ENCODE measurements at places on chromosomes 16 and 17.

- H3K36me3 ChIP-seq, result no peaks in the 10 kb centered on the region
- no peak overlapping the region for H3K27ac ChIP-seq
- H3K4me1 ChIP-seq, result no peaks in the 10 kb centered on the region
- DNase-seq, result no peak
- no peaks in the 10 kb centered on the region for H3K27me3 ChIP-seq
Observed at GRCh38 chr16:88608076-88608475, 30.3 kb upstream of the IL17C start.

- H3K27ac ChIP-seq, result no peak overlapping the region
- no peaks in the 10 kb centered on the region for H3K27me3 ChIP-seq
- H3K36me3 ChIP-seq, result no peaks in the 10 kb centered on the region
- DNase-seq, result no peak
- H3K4me3 ChIP-seq, result no peak overlapping the region
Observed at GRCh38 chr16:70746040-70746707, 54.8 kb downstream of the VAC14 start.

- DNase-seq, result no peak
- H3K36me3 ChIP-seq, result no peaks in the 10 kb centered on the region
- no peak overlapping the region for H3K27ac ChIP-seq
- H3K4me3 ChIP-seq, result no peak overlapping the region
Observed at GRCh38 chr16:30491744-30492308, 19.3 kb downstream of the ITGAL start.

DNA sequence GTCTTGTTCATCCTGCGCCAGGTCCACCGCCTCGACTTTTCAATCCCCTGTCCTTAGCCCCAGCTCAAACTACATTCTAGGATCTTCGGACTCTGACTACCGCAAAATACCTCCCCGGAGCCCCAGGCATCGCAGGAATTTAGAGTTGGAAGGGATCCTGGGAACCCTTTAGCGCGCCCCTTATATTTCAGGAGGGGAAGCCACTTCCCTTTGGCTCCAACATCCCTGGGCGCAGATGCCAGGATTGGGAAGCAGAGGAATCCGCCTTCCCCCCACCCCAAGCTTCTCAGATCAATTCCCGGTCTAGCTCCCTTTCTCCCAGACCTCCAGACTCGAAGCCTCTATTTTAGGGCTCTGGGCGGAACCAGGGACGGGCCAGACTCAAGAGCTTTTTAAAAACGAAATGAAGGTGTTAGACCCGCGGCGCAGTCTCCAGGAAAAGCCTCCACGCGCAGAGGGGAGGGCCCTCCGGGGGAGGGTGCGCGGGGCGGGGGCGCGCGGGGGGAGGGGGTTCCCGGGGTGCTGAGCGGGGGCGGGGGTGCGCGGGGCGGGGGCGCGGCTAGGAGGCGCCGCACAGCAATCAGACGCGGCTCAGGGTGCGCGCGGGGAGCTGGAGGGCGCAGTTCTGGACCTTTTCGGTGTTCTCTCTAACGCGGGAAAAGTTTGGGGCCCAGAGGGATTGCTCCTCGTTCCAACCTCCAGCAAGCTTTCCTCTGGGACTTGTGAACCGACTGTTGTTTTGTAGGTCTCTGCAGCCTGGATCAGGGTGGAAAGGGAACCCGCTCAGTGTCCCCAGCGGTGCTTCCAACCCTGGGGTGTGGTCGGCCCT lies 1.6 kb downstream of the AHSP start:
- H3K27ac ChIP-seq, result no peak overlapping the region
- no peaks in the 10 kb centered on the region for H3K36me3 ChIP-seq
- peak; percentile 49 for DNase-seq
- peak overlapping the region; percentile 58 for H3K4me3 ChIP-seq
- H3K4me1 ChIP-seq, result peaks cover 8% of the 10 kb centered on the region

GRCh38 chr17:38600416-38600815 lies 5.3 kb downstream of the SRCIN1 start:
- no peaks in the 10 kb centered on the region for H3K36me3 ChIP-seq
- DNase-seq, result peak; percentile 34
- peaks cover 80% of the 10 kb centered on the region for H3K4me1 ChIP-seq

GRCh38 chr17:50807009-50807408 lies 28.4 kb upstream of the WFIKKN2 start:
- no peaks in the 10 kb centered on the region for H3K27me3 ChIP-seq
- no peak for DNase-seq
- no peak overlapping the region for H3K27ac ChIP-seq
- H3K36me3 ChIP-seq, result no peaks in the 10 kb centered on the region

GRCh38 chr17:75087182-75087557 lies 584 bp upstream of the SLC16A5 start:
- H3K27me3 ChIP-seq, result no peaks in the 10 kb centered on the region
- DNase-seq, result no peak

- H3K36me3 ChIP-seq, result no peaks in the 10 kb centered on the region
- H3K27me3 ChIP-seq, result no peaks in the 10 kb centered on the region
- H3K4me3 ChIP-seq, result no peak overlapping the region
- H3K27ac ChIP-seq, result no peak overlapping the region
Observed at GRCh38 chr17:47993031-47993564, 22.2 kb downstream of the CDK5RAP3 start.

- peak; percentile 42 for DNase-seq
- H3K27me3 ChIP-seq, result no peaks in the 10 kb centered on the region
- no peaks in the 10 kb centered on the region for H3K36me3 ChIP-seq
- H3K27ac ChIP-seq, result no peak overlapping the region
Observed at GRCh38 chr16:74865922-74866598, 91.4 kb upstream of the FA2H start.
